HTR-8/SVneo (cell line): ENCODE measurements at places on chromosomes 16 and 17.

GRCh38 chr16:81908466-81909262, 102.6 kb downstream of the SDR42E1 start:
- DNase-seq: no peak

DNA sequence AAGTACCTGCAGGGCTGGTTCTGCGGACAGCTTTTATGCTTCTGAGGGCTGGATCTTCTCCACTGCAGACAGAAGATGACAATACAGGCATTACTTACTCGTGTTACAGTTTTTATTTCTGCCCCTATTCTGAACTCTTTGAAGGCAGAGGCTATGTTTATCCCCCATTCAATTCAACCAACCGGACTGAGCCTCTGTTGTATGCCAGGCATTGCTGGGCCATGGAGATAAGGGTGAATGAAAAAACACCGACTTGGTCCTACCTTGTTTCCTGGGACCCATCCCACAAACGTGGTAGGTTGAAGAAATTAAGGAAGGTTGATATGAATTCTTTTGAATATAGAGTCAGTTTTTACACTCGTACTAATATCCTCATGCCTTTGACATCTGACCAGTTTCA, 10.0 kb upstream of the HP start:
- no peak for DNase-seq

DNA sequence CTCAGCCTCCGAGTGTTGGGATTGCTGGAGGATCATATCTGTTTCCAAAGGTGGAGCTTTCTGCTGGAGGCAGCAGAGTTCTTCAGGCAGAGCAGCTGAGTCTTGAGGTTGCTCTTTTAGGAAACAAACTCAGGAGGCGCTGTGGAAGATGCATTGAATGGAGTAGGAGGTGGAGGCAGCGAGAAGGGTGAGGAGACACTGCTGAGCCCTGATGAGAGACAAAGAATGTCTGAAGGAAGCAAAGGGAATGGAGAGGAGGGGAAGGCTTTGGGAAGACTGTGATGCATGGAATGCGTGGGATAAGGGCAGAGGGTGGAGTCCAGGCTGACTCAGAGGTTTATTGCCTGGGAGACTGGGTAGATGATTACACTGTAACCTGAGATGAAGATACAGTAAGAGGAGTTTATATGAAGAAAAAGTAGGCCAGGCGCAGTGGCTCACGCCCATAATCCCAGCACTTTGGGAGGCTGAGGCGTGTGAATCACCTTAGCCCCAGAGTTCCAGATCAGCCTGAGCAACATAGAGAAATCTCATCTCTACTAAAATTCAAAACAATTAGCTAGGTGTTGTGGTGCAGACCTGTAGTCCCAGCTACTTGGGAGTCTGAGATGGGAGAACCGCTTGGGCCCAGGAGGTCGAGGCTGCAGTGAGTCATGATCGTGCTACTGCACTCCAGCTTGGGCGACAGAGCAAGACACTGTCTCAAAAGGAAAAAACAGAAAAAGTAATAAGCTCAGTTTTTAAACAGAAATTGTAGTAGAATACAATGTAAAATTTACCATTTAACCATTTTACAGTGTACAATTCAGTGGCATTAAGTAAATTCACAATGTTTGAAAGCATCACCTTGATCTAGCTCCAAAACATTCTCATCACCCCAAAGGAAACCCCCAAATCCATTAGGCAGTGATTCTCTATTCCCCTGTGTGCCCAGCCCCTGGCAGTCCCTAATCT, 17.8 kb upstream of the TMEM219 start:
- peak; percentile 94 for DNase-seq

DNA sequence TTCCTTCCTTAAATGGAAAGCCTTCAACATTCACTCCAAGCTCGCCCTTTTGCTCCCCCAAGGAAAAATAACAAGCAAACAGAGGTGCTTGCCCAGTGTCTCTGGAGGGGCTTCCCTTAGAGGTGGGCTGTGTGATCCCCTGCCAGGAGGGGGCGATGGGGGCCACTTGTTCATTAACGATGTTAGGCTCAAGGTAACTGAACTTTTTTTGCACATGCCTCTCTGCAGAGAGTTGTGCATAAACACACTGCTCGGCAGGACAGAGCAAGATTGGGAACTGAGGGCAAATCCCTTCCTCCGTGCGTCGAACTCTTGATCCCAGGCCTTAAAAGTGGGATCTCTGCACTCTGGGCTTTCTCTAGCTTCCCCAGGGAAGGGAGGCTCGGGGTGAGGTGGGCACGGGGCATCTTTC, 15.5 kb upstream of the NAGLU start:
- no peak for DNase-seq

DNA sequence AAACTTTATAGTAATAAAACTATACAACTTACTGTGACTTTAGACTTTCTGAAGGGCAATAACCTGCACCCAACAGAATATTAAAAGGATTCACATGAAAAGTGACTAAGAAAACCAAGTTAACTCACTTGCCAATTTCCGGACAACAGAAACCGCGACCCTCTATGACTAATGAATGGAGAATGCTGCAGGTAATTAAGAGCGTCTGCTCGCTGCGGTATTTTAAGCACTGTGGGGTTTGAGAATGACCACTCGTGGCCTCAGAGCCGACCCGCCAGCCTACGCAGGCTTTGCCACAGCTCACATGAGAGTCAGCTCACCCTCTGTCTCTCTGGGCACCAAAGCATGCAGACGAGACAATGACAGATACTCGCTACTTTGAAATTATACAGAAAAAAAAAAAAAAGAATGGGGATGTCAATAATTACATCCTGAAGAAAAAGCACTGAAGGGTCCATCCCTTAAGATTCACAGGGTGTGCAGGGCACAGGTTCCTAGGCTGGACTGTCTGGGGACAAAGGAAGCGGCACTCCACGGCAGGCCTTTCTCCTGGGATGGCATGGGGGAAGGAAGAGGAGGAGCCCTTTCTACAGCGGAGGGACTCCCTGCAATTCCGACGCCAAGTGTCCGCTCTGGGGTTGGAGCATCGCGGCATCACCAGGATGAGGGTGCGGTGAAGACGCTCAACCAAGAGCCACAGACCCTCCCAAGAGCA, 35.0 kb downstream of the ZCCHC14 start:
- DNase-seq: peak; percentile 91

GRCh38 chr17:56577190-56577842, 16.2 kb upstream of the NOG start:
- DNase-seq: no peak

DNA sequence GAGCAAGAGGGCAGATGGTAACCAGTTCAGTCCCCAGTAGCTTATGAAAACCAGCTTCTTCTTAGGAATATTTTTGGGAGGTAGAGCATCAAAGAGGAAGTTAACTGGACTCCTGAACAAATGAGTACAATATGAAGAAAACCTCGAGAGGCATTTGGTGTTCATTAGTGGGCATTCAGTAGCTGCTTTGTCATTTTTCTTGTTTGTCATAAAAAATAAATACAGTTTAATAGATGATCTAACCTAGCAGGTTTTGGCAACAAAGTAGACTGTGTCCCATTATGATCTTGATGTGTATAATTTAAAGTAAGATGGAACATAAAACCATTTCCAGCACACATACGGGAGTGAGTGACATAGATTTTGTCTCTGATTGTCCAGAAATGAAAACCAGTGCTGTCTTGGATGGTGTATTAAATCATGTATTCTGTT, 173.1 kb downstream of the HS3ST3A1 start:
- DNase-seq: no peak

- no peak for DNase-seq
Measured at GRCh38 chr16:73997340-73997711, 299.3 kb upstream of the PSMD7 start.

DNA sequence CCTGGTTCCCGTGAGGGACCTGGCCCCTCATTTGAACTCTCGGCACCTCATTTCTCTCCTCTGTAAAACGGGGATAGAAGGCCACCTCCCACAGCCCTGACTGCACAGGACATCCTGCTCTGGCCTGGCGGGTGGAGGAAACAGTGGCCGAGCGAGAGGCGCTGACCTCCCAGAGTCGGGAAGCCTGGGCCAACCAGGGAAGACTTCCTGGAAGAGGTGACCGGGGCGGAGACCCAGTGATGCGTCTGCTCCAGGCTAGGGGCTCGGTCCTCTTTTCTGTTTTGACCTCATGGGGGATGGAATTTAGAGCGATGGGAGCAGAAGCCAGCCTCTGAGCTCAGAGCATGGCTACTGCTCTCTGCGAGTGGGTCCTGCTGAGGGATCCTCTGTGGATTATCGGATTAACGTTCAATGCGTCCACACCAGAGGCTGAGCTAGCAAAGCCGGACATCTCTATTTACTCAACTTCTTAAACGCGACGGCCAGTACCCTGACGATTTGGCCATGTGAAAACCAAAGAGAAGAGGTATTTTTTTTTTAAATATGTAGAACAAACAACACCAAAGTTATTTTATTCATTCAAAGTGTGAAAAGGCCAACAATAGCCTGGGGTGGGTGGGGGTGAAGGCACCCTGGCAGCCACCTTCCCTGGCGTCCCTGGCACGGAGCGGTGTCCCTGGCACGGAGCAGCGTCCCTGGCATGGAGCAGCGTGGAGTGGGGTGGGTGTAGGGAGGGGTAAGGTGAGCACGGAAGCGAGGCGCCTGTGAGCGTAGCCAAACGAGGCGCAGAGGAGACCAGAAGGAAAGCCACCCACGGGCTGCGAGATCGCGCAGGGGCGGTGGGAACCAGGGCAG, 9.2 kb upstream of the MSLN start:
- no peak for DNase-seq

DNA sequence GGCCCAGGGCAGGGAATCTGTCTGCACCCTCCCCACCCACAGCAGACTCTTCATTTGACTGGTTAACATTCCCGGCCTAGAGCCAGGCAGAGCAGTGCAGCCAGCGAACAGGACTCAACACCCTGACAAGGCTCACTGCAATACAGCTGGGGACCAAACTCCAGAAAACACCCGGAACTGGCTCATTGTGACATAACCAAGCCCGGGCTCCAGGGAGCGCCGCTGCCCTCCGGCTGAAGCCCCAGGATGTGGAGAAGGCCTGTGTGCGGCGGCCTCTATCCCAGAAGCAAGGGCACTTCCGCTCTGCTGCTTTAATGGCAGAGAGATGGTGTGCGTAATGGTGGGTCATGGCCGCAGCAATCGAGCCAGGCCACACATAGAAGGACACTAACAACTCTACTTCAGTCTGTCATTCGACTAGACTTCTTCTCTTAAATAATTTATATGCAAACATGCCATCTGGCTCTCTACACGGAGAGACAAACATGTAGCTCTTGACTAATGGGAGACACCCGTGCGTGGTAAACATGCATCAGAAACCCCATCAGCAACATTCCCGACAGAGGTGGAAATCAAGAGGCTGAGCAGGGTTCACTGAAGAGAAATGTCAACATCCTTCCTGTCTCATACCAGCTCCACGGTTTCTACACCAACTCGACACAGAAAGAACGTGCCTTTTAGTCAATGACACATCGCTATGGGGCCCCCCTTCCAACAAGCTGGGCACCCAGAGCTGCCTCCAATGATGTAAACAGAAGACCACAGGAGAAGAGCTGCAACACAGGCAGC, 18.0 kb downstream of the KLHDC4 start:
- DNase-seq: no peak

- DNase-seq: peak; percentile 12
Measured at GRCh38 chr16:47461598-47462266, 601 bp downstream of the PHKB start.
